ENCODE measurements at places on chromosomes 1 and 21.

DNA sequence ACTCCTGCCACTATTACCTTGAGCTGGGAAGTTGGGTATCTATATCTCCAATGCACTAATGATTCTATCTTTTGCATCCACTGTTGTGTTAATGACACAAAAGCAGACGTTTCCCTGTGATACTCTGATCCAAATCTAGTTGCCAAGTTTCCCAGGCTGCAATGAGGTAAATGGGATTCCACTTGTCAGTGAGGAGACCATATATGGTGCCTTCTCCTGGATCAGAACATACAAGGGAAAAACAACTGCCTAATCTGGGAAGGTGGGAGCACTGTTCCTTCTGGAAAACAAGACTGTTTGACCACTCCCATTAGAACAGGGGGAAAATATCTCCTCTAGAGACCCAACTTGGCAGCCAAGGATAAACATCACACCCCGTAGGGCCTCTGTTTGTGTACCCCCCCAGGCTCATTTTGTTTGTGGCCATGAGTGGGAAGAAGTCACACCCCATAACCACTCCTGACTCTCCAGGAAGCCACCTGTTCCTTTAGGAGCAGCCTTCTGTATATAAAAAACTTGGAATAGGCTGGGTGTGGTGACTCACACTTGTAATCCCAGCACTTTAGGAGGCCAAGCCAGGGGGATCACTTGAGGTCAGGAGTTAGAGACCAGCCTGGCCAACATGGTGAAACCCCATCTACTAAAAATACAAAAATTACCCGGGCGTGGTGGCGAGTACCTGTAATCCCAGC, 28.5 kb upstream of the SLC6A9 start:
- DNase-seq = no peak

GRCh38 chr1:27446496-27447020, 43.4 kb downstream of the WASF2 start:
- no peak for DNase-seq

- no peak for DNase-seq
Measured at GRCh38 chr1:3675436-3675835, 23.1 kb downstream of the TP73 start.

GRCh38 chr1:194133152-194133551, 946.7 kb upstream of the B3GALT2 start:
- no peak for DNase-seq

GRCh38 chr1:58896246-58897183, 112.7 kb upstream of the JUN start:
- no peak for DNase-seq

DNA sequence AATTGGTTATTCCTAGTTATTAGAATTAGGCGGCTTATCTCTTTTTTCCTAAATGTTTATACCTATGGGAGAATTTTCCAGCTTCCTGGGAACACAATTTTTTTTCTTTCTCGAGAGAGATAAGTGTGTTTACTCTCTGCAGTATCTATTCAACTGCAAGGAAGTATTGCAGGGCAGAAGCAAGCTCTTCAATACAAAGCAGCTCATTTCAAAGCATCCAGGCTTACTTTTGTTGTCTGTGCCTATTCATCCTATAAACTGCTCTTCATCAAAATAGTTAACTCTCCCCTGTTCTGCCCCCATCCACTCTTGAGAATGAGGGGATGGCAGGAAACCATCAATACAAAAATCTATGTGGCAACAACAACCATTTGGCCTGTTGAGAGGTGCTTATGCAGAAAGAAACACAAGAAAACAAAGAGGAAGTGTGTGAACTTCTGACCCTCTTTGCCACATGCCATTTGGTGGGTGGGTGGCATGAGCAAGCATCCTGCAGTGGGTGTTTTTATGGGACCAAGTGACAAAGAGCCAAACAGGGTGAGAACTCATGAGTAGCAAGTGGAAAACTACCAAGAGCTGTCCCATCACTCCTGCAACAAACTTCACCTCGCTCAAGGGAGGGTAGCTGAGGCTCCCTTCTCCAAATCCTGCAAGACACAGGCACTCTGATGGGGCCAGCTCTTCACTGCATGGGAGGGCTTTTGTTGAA, 50.6 kb upstream of the MRPS6 start:
- DNase-seq = no peak
